Body of pancreas (tissue), 4 donors: ENCODE measurements at places on chromosomes 4 and X. TPM values are rescaled to one million over a fixed set of nuclear protein-coding genes. Genes with fewer than 3 reads are reported as not detected.

Gene RAB41
- total RNA-seq = not detected

DNA sequence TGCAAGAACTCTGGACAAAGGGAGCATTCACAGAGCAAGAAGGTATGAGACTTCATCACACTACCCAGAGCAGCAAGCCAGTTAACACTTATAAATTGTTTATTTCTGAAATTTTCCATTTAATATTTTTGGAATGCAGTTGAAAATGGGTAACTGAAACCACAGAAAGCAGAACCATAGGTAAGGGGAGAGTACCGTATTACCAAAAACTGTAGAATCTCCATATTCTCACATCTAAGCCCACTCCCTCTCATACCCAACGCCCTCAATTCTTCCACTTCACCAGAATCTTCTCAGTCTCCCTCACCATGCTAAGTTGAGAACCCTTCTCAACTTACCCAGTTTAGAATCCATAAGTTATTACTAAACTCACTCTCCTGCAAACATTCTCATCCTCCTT lies 277.8 kb downstream of the SPOCK3 start:
- no peak for DNase-seq

DNA sequence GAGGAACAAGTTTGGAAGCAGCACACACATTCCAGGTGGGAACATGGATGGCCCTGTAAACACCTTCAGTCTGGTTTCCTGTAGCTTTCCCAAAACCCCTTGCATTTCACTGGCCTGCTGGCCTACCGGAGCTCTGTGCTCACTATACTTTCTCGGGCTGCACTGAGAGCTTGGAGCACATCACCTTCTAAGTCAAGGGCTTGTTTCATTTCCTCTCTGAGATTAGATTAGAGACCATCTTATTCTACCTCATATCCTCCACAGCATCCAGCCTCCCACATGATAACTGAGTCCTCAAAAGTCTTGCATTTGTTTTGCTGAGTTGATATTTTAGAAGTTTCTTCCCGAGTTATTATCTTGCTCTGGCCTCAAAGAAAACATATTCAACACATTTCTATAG lies 147.7 kb downstream of the RASL11B start:
- DNase-seq = no peak

- DNase-seq = no peak
These were observed 33.9 kb downstream of the PDK3 start for GRCh38 chrX:24498975-24499374.

Gene RS1
- total RNA-seq = not detected

GRCh38 chrX:40872351-40872750 lies 137.0 kb upstream of the MED14 start:
- no peak for DNase-seq

GRCh38 chrX:1358793-1359476 lies 22.4 kb downstream of the IL3RA start:
- DNase-seq = no peak

Gene SMIM10
- total RNA-seq = 1.0 TPM

DNA sequence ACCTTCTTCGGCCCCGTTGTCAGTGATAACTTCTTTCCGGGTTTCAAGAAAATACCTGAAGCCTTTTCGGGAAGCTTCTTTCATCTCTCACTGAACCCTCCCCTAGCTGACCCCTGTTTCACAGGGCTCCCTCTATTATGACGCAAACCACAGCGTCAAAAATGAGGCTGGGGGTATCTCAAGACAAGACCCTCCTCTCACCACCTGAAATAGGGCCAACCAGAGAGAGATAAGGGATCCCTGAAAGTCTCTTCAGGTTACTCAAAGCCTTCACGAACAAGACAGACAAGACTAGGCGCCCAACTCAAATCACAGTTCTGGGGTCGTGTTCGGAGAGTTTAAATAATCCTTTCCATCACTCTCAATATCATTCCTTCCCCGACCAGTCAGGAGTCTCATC lies 1.2 kb downstream of the PHF8 start:
- DNase-seq = no peak

DNA sequence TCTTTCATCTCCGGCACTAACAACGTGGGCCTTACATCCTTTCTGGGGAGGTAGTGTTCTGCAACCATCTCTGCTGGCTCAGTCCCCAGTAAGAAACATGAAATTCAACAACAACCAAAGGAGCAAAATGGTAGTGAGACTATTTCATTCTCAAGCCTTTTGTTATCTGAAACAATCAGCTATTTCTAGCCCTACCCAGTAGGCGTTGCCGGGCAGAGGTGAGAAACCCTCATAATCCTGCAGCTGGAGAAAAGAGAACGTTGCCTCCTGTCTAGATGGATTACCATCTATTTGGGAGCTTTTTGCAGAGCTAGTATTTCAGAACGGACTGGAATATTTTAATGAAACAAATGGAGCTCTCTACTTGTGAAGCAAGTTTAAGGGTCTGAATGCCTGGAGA lies 66.4 kb upstream of the GPR174 start:
- DNase-seq = no peak

GRCh38 chrX:114071412-114071811 lies 512.5 kb upstream of the HTR2C start:
- DNase-seq = no peak

Gene JAKMIP1
- 0.78 TPM for total RNA-seq
